ENCODE measurements at places on chromosomes 7 and 10.
A peak's percentile ranks its signal among the peaks of the same experiment; 100 is the strongest.

DNA sequence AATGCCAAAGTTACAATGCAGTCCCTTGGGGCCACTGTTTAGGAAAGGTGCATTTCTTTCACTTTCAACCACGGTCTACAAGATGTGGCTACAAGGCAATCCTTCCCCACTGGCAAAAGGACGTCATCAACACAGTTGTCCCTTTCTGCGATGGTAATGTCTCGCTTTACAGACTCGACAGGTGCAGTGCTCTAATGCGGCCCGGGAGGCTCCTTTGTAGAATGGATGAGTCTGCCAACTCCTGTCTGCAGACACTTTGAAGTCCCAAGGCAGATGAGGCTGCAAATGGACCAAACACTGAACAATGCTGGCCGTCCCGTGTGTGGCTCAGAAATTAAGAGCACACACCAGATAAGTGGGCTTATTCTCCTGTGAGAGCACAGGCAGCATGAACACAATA lies 133.7 kb downstream of the PIP4K2A start:
- DNase-seq: no peak

GRCh38 chr10:119140603-119141245 lies 24.8 kb downstream of the SFXN4 start:
- no peak for DNase-seq

DNA sequence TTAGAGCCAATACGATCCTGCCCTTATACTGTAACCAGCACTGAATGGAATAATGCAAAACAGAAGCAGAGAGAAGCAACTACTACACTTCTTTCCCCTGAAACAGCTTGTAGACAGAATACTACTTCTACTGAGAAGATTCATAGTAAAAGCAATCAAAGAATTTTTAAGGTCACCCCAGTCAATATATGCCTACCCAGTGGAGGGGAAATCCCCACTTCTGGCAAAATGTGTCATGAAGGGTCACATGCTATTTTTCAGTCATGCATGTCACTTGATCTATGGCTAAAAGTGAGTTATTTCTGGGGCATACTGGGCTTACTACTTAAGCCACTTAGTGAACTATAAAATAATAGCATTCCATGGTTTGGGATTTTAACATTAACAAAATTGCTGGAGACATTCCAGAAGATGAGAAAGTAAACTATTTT lies 25.6 kb downstream of the IRF5 start:
- no peak for DNase-seq

DNA sequence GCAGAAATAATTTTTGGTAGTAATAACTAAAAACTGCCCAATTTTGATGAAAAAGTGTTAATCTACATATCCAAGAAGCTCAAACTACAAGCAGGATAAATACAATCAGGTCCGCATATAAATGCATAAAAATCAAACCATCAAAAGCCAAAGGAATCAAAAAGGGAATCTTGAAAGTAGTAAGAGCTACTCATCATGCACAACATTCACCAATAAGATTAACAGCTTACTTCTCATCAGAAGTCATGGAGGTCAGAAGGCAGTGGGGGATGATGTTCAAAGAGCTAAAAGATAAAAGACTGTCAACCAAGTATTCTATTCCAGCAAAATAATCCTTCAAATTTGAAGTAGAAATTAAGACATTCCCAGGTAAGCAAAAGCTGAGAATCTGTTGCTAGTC lies 76.4 kb downstream of the CRPPA start:
- DNase-seq: no peak

DNA sequence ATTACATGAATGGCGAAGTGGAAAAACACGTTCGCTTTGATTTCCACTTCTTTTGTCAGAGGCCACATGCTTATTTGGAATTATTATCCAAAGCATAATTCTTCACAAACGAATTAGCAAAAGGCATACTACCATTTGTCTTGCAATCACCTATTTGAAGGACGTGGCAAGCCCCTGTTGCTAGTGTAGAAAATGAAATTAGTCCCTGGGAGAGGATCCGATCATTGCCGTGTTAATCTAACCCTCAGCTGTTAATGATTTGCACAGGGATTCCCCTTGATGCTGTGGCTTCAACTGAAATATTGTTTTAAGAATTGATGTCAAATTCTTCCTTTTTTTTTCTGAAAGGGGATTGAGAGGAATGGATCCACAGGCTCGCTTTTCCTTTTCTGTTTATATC lies 4.6 kb downstream of the AGMO start:
- no peak for DNase-seq

- DNase-seq: no peak
These were observed 675.4 kb upstream of the AUTS2 start for GRCh38 chr7:68922850-68923249.

GRCh38 chr10:103894441-103894864 lies 23.5 kb downstream of the STN1 start:
- DNase-seq: no peak

DNA sequence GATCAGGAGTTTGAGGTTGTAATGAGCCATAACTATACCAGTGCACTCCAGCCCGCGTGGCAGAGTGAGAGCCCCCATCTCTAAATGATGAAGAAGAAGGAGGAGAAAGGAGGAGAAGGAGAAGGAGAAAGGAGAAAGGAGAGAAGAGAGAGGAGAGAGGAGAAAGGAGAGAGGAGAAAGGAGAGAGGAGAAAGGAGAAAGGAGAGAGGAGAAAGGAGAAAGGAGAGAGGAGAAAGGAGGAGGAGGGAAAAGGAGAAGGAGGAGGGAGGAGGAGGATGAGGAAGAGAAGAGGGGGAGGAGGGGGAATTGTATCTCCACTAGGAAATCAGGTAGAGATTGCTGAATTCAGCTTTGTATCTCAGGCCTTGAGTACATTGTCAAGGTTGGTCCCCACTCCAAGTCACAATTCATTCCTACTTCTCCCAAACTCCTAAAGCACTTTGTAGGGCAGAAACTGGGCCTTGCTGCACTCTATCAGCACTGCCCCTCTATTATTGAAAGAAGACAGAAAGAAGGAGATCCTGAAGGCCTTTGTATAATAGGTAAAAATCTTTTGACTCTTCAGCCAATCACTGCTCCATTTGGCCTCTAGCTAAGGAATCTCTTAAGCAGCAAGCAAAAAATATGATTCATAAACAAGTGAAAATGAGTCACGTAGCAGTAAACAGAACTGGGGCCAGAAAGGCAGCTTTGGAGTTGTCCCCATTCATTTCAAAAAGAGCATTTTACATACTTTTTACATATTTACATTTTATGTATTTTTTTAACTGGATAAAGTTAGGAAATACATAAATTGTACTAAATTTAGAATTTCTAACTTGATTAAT lies 178.0 kb downstream of the IMMP2L start:
- no peak for DNase-seq

DNA sequence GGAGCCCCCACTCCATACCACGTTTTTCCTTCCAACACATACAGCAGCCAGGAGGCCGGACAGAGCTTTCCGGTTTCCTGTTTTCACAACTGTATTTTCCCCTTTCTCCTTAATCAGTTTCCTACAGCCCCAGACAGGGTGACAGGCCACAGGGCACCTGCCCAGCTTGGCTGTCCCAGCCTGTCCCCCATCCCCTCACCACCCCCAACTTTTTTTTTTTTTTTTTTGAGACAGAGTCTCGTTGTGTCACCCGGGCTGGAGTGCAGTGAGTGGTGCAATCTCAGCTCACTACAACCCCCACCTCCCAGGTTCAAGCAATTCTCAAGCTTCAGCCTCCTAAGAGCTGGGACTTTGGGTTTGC lies 10.3 kb upstream of the HSPB1 start:
- no peak for DNase-seq

GRCh38 chr10:61944410-61945147 lies 43.1 kb downstream of the ARID5B start:
- DNase-seq: peak; percentile 67

- peak; percentile 58 for DNase-seq
These were observed 3.4 kb downstream of the SLC35G1 start for GRCh38 chr10:93897070-93897780.

DNA sequence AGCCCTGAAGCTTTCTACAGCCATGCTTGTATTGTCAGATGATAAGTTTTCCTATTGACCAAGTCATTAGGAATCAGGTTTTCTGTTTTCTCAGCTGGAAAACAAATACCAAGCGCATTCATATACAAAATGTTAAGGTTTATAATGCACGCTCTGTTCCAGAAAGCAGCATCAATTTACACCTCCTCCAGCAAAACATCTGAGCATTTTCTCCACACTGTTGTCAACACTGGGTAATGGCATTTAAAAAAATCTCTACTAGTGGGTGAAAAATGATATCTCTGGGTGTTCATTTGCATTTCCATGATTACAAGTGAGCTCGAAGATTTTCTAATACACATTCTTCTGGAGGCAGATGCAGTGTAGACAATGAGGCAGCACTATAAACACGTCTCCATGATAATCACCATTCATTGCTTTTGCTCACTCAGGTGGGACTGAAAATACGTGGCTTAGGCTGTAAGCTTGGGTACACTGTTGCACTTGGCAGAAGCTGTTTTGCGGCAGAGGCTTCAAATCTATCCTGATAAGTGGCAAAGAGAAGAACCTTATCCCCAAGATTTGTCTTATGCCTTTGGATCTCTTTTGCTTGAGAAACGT lies 114.8 kb upstream of the PLPP4 start:
- no peak for DNase-seq

DNA sequence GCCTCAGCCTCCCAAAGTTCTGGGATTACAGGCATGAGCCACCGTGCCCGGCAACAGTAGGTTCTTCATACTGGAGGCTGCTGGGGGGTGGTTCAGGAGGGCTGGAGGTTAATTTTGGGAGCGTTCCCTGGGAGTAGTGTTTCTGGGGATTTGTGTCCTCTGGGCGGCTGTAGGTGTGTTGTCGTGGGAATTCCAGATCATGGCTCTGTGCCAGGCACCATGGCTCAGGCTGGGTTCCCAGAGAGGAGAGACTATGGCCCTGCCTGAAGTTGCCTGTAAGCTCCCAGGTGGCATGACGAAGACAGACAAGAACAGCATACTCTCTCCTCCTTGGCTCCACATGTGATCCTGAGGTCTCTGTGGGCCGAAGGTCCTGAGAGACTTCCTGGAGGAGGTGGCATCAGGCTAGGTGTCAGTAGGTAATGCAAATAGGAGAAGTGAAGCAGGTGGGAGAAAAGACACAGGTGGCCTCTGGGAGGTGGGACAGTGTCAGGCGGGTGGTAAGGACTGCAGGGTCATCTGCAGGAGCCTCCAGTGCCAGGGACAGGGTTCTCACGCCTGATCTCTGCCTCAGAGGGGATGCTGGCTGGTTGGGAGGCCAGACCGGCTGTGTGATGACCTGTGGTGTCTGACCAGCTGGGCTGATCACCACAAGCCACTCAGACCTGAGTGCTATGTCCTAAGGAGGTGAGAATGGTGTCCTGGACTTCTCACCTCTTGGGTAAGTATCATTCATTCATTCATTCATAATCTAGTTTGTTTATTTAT lies 18.7 kb downstream of the CLIP2 start:
- DNase-seq: no peak

DNA sequence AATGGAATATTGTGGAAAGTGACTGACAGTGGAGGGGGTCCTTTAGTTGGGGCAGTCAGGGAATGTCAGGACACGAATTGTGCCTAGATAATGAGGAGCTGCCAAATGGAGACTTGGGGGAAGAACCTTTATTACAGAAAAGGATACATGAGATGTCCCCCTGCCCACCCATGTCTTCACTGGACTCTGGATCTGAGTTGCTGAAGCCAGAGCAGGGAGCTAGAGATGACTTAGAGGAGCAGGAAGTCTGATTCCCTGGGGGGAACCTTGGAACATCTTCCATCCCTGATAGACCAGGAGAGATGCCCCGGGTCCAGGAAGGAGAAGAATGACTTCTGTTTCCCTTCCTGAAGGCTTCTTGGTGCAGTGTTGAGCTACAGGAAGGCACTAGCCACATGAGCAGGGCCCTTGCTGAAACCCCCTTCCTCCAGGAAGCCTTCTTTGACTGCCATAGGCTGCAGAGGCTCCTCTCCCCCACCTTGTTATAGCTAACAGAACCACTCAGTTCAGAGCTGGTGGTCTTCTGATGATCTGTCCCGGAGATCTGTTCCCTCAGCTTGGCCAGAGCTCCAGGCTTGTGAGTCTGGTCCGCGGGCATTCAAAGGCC lies 747 bp upstream of the NEURL1 start:
- no peak for DNase-seq

DNA sequence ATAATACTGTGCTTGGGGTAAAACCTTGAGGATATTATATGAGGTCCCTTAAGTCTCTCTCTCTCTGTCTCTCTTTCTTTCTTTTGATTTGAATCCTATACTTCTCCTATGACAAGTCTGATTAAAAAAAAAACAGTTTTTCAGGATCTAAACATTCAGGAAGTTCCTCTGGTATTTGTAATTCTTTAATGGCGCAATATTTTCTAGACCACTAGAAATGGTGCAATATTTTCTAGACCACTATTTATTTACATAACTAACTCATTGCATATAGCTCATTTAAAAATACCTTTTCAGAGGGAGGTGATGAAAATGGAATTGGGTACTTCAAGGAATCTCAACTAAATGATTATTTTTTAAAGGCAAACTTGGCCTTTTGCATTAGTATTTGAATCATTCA lies 1235.3 kb downstream of the GATA3 start:
- DNase-seq: no peak

DNA sequence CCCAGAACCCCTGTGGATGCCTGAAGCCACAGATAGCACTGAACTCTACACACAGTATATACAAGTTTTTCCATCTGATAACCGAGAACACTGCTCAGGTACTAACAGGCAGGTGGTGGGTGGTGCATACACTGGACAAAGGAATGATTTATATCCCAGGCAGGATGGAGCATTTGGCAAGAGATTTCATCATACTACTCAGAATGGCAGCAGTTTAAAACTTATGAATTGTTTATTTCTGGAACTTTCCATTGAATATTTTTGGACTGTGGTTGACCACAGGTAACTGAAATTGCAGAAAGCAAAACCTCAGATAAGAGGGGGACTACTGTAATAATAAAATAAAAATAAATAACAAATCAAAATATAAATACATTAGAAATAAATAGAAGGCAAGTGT lies 10.9 kb upstream of the KCNMA1 start:
- DNase-seq: no peak

- no peak for DNase-seq
These were observed 99.4 kb downstream of the TAF3 start for GRCh38 chr10:7917736-7918135.

GRCh38 chr10:132545659-132546367 lies 8.2 kb downstream of the INPP5A start:
- DNase-seq: no peak

DNA sequence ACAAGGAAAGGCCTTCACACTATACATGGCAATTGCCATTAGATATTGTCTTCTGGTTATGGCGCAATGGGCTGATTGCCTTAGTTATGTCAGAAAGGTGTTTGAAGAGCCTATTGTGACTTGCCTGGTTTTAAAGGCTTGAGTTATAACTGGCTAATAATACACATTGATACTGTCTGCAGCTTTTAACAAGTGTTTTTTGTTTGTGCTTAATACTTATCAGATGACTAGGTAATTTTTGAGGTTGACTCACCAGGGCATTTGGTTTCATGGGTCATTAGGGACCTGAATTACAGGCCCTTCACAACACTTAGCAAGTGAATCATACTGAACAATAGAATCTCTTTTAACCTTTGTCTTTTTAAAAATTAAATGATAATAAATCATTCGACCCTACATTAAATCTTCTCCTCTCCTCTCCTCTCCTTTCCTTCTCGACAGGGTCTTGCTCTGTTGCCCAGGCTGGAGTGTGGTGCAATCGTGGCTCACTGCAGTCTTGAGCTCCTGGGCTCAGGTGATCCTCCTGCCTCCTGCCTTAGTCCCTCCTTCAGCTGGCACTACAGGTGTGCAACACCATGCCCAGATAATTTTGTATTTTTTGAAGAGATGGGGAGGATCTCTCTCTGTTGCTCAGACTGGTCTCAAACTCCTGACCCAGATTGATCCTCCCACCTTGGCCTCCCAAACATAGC lies 196.3 kb downstream of the JCAD start:
- DNase-seq: no peak
